ENCODE measurements at places on chromosomes 6 and 20.
A peak's percentile ranks its signal among the peaks of the same experiment; 100 is the strongest.

GRCh38 chr6:155066921-155067680 lies 72.0 kb downstream of the TIAM2 start:
- DNase-seq, result no peak

- no peak for DNase-seq
These were observed 236.3 kb downstream of the PTPRK start for GRCh38 chr6:128284128-128284527.

- DNase-seq, result no peak
These were observed 550.6 kb downstream of the PTPRT start for GRCh38 chr20:42639140-42639539.

DNA sequence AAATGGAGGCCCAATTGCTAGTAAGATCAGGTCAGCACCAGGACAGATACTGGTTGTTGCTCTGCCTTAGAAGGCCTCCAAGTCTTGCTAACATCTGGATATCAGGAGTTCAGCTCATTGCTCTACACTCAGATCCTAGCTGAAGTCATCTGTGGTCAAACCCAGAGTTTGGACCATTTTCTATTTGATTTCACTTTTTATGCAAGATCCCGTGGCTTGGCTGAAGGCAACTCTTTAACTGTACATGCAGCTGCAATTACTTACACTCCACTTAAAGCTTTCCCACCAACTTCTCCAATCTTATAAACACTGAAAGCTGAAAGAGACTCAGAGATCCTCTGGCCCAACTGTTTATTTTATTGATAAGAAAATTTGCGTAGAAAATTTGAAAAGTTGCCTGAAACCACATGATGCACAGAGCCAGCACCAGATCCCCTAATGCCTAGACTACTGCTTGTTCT lies 2.7 kb downstream of the SLC17A2 start:
- DNase-seq, result no peak

DNA sequence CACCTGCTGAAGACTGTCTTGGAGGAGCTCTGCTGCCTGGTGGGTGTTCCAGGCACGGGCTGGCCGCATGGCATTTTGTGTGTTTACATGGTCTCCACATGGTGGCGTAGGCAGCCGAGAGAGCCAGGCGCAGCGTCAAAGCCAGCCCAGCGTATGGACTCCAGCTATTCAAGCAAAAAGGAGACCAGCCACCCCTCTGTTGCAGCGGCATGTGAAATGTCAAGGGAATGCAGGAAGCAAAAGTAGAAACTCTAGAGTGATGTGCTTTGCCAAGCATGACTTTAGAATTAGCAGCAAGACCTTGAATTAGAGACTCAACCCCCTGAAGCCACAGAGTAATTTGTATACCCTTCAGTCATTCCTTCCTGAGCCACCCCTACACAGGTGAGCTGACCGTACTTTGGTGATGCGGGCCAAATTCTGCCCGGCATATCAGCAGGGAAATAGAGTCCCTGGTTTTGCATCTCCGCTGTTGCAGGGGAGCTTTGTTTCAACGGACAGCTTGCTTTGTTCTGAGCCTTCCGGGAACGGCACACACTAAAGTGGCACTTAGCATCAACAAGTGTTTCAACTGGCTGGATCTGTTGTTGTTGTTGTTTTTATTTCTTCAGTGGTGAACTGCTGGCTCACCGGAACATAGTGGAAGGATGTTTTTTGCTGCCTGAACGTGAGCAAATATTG lies 48.5 kb downstream of the FNDC1 start:
- peak; percentile 12 for DNase-seq

- DNase-seq, result no peak
These were observed 13.8 kb downstream of the SYNJ2 start for GRCh38 chr6:157995458-157995857.

DNA sequence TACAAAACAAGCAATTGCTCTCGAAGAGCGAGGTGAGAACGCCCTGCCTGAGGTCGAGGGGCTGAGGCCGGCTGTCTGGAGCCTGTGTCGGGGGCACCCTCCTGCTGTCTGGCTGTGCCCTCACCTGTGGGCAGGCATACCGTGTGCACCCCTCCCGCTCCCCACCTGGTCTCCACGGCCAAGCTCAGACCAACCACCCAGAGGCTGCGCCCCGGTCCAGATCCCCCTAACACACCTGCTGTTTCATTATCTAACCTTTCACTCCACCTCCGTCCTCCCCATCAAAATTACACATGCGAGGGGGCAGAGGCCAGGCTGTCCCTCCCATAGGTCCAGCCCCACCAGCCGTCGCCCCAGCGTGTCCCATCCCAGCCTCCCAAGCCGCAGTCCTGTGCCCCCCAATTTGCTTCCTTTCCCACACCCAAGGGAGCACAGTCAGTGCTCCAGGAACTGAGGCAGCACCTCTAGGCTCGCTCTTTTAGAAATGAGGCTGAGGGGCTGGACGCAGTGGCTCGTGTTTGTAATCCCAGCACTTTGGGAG lies 35.2 kb downstream of the NTSR1 start:
- DNase-seq, result no peak

DNA sequence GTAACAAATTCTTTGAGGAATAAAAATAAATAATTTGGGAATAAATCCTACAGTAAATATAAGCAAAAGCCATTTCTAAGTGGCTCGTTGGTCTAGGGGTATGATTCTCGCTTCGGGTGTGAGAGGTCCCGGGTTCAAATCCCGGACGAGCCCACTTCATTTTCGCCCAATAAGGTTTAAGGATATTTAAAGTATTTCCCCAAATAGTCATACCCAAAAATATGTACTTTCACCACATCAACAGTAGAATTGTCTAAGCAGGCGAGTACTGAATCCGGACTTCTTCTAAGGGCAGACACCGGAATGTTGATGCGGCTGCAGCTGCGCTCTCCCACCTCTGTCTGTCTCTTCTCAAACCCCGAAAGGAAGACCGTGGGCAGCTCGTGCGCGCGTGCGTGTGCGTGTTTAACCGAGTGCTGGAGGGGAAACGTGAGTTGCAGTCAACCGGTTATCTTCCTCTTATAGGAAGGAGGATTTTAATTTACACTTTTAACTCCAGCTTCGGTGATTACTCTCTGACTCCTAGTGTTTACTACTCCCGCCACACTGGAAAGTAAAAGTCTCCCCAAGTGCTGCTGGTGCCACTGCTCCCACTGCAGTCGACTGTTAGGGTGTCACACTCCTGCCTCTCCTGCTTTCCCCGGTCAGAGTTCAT lies 155.7 kb upstream of the PRSS16 start:
- DNase-seq, result no peak

DNA sequence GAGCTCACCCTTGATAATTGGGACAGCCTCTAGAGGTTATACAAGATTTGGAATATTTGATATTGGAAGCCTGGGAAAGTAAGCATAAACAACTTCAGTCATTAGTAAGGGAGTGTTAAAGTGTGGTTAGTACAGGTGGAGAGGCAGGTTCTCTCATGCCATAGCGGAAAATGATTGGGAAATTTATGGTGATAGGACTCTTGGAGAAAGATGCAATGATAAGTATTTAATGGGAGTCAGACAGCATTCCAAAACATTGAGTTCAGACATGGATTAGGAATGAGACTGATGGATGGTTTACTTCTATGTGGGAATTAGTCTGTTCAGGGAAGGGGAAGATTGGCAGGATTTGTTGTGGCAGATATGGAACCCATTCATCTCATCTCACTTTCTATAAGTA lies 152.7 kb downstream of the MCHR2 start:
- DNase-seq, result no peak

DNA sequence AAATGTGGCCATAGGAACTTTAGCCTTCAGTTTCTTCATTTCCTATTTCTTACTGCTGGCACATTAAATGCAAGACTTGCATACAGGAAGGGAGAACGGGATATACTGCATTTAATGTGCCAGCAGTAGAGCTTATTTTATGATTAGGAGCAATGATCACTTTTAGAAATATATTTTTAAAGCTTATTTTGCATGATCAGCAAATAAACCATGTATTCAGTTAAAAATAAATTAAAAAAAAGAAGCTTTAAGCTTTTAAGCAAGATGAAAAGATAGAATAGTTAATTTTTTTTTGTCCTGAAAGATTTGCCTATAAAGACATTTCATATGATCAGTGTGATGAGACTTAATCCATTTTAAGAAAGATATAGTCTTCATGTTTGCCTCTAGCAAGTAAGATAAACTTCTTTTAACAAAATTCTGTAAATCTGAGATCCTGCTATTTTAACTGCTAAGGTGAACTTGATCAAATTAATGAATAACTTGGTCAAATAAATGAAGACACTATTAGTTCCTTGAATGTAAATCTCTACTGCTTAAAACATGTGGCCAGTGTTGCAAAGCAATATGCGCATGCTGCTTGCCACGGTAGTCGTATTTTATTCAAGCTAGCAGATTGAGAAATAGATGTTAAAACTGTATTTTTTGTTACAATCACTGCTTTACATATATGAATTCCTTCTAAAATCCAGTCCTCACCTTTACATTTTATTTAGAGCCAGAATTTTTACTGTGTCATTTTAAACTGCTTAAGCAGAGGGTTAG lies 36.2 kb upstream of the HCRTR2 start:
- DNase-seq, result no peak

GRCh38 chr6:117505311-117505710 lies 22.8 kb downstream of the DCBLD1 start:
- DNase-seq, result no peak

GRCh38 chr6:45445364-45445748 lies 67.6 kb upstream of the SUPT3H start:
- no peak for DNase-seq

DNA sequence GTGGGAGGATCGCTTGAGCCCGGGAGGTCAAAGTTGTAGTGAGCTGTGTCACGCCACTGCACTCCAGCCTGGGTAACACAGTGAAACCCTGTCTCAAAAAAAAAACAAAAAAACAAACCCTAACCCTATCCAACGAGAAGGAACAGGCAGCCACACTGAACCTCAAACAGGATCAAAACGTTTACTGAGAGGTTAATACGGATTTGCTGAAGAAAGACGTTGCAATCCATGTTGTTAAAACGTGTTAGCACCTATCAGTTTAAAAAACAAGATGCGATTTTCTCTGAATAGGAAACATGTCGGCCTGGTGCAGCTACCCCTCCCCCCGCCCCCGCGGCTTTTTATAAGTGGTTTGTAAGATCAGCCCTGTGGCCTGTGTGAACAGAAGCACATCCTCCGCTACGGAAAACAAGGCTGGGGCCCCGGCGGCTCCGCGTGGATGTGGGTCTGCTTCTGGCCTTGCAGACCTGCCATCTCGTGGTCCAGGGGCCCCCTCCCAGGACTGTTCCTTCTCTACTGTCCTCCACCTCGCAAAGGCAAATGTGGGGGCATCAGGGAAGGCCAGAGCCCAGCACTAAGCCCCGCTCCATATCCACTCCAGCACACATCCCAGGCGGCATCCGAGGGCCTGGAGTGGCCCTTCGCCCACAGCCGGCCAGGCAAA lies 11.4 kb downstream of the SLC2A4RG start:
- no peak for DNase-seq

DNA sequence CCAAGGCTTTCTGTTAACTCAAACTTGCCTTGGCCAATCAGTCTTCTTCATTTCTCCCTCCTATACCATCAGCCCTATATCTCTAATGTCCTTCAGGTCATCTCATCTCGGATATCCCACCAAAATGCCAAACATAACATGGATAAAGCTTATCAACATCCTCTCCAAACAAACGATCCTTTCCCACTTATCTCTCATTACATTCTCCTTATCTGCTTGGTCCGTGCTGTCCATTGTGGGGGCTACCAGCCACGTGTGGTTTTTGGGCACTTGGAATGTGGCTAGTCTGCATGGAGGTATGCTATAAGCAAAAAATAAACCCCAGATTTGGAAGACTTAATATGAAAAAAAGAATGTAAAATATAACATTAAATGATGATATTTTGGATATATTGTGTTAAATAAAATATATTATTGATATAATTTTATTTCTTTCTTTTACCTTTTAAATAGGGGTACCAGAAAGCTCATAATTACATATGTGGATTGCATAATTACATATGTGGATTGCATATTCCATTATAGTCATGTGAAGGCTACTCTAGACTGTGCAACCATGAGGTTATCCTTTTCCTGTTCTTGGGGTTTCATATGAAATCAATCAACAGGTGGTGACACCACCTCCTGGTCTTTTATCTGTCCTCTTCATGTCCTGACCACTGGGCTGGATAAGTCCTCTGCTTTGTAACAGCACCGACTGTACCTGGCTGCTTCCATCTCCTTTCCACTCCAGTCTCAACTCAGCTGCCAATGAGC lies 123.0 kb downstream of the CD83 start:
- DNase-seq, result no peak

DNA sequence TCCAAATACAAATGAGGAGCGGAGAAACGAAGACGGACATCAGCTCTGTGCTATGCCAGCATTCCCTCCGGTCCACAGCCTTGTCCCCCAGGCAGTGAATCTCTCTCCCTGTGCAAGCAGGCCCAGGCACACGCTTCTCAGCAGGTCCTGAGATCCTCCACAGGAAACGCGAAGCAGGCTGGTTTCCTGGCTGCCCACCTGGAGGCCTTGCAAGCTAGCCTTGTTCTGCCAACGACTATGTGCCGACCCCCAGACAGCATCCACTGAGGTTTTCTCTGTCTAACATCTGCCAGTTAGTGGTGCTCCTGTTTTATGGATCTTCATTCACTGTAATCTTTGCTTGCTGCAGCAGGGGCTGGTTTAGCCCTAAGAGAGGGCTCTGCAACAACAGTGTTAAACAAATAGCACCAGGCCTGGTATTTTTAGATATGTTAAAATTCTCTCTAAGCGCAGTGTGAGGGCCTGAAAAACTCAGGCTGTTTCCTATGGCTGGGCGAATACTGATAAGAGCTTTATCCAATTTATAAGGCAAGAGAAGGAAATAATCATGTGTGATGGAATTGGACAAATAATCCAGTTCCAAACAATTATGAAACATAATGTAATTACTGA lies 386.0 kb upstream of the ARID1B start:
- DNase-seq, result no peak

DNA sequence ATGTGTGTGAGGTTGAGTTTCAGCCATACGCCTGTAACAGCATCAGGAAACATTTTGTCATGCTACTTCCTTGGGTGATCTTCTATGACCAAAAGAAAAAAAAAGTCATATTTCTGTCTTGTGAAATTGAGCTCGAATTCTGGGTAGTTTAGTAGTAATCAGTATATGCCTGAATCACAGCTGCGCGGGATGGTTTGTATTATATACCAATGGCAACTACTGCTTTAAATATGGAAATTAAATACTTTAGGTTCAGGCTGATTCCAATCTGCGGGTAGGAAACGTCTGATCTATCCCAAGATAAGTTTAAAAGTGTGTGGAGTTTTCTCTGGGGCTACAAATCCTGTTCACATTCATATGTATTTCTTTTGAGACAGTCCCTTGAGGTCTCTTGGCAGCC lies 115.6 kb upstream of the FERMT1 start:
- no peak for DNase-seq

DNA sequence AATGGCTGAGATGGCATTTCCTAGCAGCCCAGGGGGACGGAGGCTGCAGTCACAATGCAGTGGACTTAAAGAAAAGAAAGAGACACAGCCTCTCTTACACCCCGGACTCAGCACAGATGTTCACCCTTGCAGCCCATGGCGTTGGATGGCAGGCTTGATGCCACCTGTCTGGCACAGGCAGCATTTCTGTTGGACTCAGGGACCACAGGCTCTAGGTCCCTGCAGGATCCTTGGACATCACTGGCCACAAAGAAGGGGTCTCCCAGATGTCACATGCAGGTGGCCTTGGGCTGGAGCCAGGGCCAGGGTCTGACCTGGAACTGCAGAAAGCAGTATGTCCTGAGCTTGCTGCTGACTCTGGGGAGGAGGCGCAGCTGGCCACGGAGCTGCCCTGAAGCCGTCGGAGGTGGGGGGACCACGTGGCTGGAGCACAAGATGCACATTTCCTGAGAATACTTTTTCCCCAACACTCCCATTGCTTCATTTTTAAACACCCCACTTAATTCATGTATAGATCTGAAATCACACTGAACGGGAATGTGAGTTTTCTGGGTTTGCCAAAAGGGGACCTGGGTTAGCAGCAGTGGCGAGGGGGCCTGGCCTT lies 102.3 kb upstream of the SULF2 start:
- DNase-seq, result no peak

Data from NCI-H1092 (cell line).